ENCODE measurements at places on chromosomes 16 and 17.
A peak's percentile ranks its signal among the peaks of the same experiment; 100 is the strongest.

DNA sequence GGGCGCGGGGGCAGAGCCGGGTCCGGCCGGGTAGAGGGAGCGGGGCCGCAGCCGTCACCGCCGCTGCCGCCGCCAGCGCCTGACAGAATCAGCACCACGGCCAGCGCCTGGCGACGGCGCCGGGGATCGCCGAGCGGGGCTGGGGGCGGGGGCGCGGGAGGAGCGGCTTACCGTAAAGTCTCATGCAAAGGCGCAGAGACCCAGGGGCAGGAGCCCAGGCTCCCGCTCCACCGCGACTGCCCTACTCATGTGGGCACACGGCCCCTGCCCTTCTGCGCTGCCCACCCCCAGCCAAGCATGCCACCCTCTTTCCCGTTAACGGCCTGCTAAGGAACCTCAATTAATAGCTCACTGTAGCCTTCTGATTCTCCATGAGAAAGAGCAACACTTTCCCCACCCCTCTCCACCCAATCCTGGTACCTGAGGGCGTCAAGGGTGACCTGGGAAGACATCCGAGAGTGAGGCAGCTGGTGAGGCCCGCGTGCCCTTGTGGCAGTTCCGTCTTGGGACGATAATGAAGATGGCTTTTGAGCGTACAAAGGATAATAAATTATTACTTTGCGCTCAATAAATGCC, at the start of gene SEZ6:
Gene SEZ6 (minus strand): TSS at position 98 of the 576 bp plus-strand sequence. CDS start 164 bp downstream, outside the sequence.
- peak; percentile 59 for DNase-seq

DNA sequence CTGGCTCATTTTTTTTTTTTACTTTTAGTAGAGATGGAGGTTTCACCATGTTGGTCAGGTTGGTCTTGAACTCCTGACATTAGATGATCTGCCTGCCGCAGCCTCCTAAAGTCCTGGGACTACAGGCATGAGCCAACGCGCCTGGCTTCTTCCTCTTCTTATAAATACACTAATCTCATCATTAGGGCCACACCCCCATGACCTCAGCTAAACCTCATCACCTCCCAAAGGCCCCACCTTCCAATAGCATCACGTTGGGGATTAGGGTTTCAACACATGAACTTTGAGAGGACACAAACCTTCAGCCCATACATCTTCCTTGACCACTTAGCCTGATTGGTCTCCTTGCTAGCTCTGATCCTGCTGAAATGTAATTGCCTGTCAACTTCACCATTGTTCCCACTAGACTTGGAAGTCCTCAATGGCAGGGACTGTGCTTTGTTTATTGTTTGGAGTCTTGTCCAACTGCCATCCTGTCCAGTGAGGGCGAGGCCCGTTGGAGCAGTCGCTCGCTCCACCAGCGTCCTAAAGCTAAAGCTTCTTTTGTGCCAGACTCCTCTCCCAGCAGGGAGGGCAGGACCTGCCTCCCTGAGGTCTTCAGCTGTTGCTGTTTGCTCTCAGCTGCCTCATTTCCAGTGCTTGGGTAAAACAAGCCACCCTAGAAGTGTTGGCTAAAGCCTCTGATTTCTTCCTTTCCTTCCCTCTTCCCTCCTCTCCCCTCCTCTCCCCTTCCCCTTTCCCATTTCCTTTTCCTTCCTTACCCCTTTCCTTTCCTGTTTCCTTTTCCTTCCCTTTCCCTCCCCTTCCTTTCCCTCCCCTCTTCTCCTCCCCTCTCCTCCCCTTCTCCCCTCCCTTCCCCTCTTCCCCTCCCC, 85.3 kb downstream of the HAPSTR1 start:
- no peak for DNase-seq

- DNase-seq: no peak
Measured at GRCh38 chr17:50589095-50589705, 28.7 kb downstream of the CACNA1G start.

- no peak for DNase-seq
Measured at GRCh38 chr17:66941249-66941648, 23.3 kb upstream of the CACNG4 start.

GRCh38 chr16:86911437-86911958, 333.1 kb downstream of the FOXL1 start:
- no peak for DNase-seq

DNA sequence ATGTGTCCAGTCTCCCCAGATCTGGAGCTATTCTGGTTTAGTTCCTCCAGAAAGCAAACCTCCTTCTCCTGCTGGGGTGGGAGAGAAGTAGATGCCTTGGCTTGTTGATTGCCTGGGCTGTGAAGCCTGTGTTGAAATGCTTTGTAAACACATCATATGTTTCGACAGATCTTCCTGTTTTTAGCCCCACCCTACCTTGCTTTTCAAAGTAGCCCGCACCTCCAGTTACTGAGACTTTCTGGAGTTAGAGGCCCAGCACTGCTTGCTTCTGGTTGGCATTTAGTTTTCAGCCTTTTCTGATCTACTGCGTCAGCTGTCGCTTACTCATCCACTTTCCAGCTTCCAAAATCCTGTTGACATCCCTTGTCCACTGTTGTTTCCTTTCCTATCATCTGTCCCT, 17.9 kb upstream of the NDEL1 start:
- peak; percentile 30 for DNase-seq

GRCh38 chr17:44004761-44005526, 522 bp downstream of the NAGS start:
- DNase-seq: no peak

- no peak for DNase-seq
Measured at GRCh38 chr17:29344201-29344856, 45.8 kb upstream of the TAOK1 start.

- DNase-seq: no peak
Measured at GRCh38 chr17:27089929-27090247, 204.0 kb upstream of the WSB1 start.

DNA sequence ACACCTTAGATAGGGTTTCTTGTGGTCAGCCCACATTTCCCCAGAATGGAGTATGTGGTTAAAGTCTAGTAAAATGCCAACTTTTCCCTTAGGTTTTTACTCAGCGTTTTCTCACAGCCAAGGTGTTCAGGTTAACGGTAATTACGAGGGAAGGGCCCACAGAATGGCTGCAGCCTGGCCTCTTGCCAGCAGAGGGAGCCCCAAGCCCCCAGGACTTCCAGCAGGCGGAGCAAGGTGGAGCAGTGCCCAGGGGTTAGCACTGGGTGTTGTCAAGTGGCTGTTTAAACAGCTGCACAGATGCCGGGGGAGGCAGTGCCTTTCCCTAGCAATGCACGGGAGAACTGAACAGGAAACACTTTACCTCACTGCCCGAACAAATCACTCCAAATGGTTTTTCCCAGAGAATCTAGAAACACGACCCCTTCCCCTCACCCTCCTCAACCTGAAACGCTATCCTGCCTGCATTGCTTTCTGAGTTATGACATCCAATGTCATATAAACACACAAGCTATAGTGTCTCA, 6.6 kb downstream of the PHB1 start:
- DNase-seq: no peak

- no peak for DNase-seq
Measured at GRCh38 chr16:68779891-68780290, 42.8 kb downstream of the CDH1 start.

DNA sequence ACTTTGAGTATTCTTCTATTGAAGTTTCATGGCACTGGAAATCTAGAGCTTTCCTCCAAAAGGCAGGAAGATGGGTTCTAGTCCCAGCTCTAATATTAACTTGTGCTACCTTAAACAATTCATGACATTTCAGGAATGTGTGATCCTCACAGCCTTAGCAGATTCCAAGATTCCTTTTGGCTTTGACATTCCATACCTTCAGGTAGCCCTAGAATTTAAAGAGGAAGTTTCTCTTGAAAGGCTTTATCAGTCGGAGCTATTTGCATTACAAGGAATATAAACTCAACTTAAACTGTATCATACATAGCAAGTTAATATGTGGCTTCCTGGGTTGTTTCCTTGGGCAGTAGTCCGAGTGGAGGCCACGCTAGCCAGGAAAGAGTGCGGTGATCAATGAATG, 330.0 kb downstream of the SHISA9 start:
- DNase-seq: no peak

GRCh38 chr17:51119415-51120356, 982 bp downstream of the SPAG9 start:
- DNase-seq: peak; percentile 63

- DNase-seq: no peak
Measured at GRCh38 chr17:18025945-18026776, 12.8 kb downstream of the ATPAF2 start.

DNA sequence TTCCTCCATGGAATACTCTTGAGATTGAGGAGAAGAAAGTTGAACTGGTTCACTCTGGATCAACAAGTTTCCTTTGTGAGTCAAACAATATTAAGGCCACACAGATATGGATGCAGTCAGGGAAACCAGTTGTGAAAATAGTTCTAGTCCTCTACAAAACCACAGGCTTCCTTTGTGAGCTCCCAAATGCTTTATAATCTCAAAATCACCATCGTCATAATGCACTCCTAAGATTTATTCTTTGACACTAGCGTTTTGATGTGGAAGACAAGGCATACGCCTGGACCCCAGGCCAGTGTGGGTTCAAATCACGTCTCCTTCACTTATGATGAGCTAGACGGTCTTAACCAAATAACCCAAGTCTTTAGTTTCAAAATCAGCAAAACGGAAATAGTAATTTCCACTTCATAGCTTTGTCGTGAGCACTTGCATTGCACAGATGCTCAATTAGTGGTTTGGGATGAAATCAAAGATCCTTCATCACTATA, 142.6 kb downstream of the STX8 start:
- DNase-seq: no peak

- no peak for DNase-seq
Measured at GRCh38 chr17:14510136-14510535, 209.3 kb downstream of the HS3ST3B1 start.

DNA sequence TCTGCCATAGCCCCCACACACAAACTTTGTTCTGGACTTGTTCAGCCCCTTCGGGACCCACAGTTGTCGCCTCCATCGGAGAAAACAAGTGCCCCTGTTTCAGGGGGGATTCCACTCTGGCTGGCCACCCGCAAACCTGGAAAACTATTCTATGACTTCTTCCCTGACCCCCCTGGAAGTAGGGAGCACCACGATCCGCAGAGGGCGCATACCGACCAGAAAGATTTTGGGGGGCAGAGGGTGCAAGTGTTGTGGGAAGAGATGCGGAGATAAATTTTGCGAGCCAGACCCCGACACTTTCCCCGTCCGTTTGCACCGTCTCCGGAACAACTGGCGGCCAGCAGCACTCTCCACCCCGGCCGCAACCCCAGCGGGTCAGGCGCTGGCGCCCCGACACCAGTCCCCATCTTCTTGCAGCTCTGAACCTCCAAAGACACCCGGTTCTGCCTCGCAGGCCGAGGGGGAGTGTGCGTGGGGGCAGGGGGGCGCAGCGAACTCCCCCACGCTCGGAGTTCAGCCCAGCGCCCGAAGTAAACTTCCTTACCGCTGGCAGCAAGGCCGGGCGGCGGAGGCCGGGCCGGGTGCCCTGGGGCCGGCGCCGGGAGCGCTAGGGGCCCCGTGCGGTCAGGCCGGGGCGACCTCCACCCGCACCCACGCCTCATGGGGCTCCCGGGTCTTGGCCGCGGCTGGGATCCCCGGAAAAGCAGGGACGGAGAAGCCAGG, 744 bp downstream of the SALL1 start:
- DNase-seq: no peak

- DNase-seq: no peak
Measured at GRCh38 chr16:67154578-67155294, 3.9 kb upstream of the B3GNT9 start.

- DNase-seq: no peak
Measured at GRCh38 chr16:11833951-11834695, 17.2 kb downstream of the RSL1D1 start.

- peak; percentile 79 for DNase-seq
Measured at GRCh38 chr17:74446551-74447500, 14.9 kb downstream of the GPRC5C start.

DNA sequence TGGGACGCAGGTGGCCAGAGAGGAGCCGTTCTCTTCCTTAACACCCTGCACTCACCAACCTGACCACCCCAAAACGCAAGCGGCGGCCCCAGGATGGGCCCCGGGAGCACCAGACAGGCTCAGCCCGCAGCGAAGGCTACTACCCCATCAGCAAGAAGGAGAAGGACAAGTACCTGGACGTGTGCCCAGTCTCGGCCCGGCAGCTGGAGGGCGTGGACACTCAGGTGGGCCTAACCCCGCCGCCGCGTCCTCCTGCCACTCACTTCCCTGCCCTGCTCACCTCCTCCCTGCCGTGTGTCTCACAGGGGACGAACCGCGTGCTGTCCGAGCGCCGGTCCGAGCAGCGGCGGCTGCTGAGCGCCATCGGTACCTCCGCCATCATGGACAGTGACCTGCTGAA, 4.6 kb upstream of the HSD3B7 start:
- no peak for DNase-seq

- no peak for DNase-seq
Measured at GRCh38 chr17:73623247-73623646, 21.0 kb downstream of the SDK2 start.

DNA sequence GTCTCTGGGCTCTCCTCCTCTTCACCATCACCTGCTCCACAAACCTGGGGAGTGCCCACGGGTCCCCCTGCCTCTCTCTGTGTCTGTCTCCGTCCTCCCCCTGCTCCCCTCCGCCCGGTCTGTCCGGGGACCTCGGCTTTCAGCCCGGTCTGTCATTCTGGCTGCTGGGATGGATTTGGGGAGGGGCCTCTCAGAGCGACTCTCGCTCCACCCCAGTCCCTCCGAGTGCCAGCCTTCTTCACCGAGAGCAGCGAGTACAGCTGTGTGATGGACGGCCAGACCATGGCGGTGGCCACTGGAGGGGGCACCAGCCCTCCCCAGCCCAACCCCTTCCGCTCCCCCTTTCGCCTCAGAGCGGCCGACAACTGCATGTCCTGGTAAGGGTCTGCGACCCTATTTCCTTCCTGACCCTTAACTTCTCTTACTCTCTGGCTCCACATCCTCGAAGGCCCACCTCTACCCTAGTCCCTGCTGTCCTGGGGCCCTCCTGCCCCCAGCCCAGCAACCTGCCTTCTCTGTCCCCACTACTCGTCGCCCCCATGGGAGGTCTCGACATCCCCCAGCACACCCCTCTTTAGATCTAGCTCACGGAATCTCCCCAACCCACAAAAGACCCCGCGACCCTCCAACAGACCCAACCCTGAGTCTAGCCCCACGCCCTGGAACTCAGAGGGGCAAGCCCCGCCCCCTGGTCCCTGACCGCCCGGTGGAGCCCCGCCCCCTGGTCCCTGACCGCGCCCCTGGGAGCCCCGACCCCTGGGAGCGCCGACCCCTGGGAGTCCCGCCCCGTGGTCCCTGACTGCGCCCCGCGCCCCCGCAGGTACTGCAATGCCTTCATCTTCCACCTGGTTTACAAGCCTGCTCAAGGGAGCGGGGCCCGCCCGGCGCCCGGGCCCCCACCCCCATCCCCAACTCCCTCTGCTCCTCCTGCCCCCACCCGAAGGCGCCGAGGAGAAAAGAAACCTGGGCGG, 5.6 kb upstream of the CXCL16 start:
- DNase-seq: no peak

GRCh38 chr17:864315-864714, 82.2 kb downstream of the MRM3 start:
- no peak for DNase-seq
